NCI-H146 (cell line): ENCODE measurements at places on chromosomes 12 and 14.

DNA sequence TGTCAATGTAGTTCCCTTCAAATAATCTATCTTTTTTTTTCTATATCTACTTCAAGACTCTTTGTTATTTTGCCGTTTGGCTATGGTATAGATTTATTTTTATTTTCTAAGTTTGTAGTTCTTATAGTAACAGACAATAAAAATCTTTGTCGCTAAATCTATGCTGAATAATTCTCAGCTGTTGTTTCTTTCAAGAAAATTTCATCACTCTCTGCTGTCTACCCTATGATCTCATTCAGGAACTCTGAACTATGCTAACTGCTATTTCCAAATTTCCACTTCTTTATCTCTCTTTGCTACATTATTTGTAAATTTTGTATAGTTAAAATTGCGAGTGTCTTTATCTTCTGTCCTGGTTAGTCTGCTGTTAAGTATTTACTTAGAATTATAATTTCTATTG, 353.6 kb downstream of the LRFN5 start:
- DNase-seq = no peak

- no peak for DNase-seq
Measured at GRCh38 chr12:21065845-21066244, 65.1 kb upstream of the SLCO1B1 start.

DNA sequence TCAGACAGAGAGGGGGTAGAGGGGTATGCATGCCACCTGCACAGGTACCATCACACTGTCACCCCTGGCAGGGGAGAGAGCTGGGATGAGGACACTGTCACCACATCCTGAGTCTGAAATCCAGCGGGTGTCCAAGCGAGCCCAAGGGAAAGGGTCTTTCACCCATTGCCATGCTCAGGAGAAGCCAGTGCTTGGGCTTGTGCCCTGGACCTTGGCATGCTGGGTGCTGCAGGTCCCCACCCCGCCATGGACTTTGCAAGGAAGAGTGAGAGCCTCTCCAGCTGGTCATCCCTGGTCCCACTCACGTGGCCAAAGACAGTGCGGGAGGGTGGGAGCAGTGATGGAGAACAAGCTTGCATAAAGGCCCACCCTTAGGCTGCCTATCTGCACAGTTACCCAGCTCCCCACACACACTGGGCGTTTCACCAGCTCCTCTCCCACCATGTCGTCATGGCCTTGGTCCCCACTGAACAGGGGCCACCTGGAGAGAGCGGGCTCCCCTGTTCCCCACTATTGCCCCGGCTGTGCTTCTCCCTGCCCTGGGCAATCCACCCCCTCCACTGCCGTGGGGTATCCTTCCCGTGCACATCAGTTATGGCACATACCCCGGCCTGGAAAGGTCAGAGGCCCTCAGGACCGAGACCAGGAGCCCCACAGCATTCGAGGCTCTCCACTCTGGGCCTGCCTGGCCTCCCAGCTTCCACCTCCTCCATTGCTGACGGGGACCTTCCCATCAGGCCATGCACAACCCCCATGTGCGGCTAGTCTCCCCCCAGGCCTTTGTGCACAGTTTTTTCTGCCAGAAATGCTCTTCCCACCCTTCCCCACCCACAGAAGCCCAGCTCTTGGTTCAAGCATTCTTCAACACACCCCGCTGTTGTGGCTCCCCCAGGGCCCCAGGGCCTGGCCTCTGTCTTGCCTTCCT, 58.6 kb upstream of the BCL11B start:
- DNase-seq = no peak

GRCh38 chr12:117563007-117563406, 201.6 kb upstream of the NOS1 start:
- DNase-seq = no peak

- DNase-seq = no peak
Measured at GRCh38 chr12:51265024-51265423, 5.2 kb downstream of the SMAGP start.

- DNase-seq = no peak
Measured at GRCh38 chr12:71475280-71475679, 35.7 kb downstream of the LGR5 start.

GRCh38 chr14:102417646-102418045, 54.9 kb downstream of the TECPR2 start:
- no peak for DNase-seq

GRCh38 chr14:100540141-100540925, 46.9 kb downstream of the BEGAIN start:
- peak; percentile 3 for DNase-seq

DNA sequence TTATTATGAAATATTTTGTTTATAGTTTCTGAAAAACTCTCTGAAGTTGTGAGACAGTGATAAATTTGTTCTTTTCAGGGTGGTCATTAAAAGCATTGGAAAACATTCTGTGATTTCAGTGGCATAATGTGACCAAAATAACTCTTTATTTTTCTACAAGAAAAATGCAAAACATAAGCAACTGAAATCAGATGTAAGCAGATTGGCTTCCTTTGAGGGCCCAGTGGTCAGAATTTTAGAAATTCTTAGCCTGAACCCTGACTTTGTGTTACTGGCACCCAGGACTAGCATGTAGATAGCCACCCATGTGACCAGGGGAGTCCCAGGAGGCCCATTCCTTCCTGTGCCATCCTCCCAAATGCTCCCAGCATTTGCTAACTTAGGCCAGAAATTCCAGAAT, 145.6 kb upstream of the SLC38A2 start:
- DNase-seq = no peak

- DNase-seq = no peak
Measured at GRCh38 chr14:23694949-23695663, 58.9 kb downstream of the DHRS2 start.

DNA sequence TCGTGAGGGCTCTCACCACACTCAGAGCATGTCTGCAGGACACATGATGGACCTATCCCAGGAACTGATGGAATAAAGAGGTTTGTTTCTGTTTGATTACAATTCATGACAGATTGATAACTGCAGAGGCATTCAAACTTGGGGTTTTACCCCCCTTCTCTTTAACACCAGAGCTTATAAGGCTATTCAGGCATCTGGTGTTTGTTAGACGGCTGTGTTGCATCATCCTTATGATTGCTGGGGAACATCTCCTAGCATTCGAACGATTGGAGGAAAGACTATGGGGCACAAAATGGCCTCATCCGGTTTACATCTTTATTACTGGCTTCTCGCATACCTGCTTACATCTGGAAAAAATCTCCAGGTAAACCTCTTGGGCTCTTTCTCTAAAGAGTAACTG, 191.8 kb downstream of the MSRB3 start:
- DNase-seq = no peak

DNA sequence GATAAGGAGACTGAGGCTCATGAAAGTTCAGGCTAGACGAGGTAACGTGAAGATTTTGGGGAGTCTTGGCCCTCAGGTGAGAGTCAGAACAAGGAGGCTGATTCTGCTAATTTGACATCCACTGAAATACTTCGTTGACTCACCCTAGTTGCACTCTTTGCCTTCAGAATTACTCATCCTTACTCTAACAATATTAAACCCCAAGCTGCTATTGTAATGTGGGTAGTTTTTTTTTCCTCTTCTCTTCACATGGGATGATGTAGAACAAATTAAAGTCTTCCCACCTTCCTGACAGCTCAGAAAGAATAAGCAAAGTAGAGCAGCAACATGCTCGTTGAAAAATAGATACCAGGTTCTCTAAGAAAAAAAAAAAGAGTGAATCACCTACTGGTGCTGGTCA, 22.0 kb upstream of the SRRM4 start:
- DNase-seq = no peak

DNA sequence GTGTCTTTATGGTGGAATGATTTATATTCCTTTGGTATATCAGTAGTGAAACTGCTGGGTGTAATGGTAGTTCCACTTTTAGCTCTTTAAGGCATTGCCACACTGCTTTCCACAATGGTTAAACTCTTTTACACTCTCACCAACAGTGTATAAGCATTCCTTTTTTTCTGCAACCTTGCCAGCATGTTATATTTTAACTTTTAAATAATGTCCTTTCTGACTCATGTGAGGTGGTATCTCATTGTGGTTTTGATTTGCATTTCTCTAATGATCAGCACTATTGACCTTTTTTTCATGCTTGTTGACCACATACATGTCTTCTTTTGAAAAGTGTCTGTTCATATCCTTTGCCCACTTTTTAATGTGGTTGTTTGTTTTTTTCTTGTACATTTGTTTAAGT, 142.5 kb downstream of the MSRB3 start:
- DNase-seq = no peak

DNA sequence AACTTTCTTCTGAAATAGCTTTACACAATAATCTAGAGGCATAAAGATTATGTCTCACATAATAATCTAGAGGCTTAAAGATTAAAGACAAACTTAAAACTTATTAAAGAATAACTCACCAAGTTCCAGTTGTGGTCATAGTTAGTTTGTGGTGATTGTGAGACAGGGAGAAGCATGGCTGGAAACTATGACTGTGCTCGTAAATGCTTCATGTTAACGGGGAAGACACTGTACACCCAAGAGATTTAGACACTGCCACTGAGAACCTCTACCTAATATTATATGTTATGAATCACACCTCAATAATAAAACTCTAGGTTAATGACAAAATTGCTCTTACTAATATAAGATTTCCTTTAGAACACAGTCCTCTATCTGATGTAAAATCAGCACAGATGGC, 541.6 kb downstream of the TMEM121 start:
- DNase-seq = no peak

GRCh38 chr12:50056639-50056976, 788 bp upstream of the ASIC1 start:
- no peak for DNase-seq

GRCh38 chr14:84804468-84804867, 725.5 kb upstream of the FLRT2 start:
- DNase-seq = no peak

DNA sequence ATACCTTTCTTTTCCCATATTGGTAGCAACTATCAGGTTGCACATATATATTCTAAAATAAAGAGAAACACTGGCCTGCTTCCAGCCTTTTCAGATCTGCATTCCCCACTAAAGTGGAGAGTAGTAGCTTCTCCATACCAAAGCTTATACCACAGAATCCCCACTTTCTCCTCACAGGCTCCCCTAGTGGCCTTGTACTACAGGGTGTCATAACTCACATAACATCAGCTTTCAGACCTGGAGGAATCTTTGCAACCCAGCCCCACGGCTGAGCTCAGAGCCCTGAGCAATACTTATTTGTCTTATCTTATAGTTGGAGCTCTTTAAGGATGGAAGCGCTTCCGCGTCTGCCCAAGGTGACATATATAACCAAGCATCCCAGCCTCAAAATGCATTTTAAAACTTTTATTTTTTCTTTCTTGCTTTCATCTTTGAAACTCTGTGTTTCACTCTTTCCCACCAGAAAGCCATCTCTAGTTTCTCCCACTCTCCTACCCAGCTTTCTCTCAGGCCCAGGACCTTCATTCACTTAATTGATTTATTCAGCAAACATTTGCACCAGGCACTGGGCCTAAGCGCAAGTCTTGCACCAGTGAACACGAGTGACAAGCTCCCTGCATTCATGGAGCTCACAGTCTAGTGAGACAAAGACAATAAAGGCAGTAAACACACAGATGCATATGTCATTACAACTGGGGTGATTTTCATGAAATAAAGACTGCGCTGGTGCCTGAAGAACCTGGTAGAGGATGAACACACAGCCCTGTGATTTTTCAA, 254.7 kb downstream of the IPO8 start:
- DNase-seq = peak; percentile 2

DNA sequence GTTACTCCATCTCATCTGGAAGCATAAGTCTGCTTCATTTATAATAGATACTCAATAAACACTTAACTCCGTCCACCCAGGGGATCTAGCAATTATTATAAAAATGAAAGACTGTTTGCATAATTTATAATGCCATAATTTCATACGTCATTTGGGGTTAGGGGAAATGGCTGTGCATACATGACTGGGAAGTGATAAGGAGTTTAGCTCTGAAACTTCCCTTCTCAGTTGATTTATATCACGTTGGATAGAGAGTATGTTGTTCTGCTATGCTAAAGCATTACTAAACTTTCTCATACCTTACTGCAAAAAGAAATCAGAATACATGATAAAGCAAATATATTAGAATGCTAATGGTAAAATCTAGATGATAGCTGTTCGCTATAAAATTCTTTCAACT, 90.4 kb upstream of the DYNC1H1 start:
- DNase-seq = no peak

- DNase-seq = peak; percentile 60
Measured at GRCh38 chr14:57390806-57391516, 575 bp downstream of the NAA30 start.

DNA sequence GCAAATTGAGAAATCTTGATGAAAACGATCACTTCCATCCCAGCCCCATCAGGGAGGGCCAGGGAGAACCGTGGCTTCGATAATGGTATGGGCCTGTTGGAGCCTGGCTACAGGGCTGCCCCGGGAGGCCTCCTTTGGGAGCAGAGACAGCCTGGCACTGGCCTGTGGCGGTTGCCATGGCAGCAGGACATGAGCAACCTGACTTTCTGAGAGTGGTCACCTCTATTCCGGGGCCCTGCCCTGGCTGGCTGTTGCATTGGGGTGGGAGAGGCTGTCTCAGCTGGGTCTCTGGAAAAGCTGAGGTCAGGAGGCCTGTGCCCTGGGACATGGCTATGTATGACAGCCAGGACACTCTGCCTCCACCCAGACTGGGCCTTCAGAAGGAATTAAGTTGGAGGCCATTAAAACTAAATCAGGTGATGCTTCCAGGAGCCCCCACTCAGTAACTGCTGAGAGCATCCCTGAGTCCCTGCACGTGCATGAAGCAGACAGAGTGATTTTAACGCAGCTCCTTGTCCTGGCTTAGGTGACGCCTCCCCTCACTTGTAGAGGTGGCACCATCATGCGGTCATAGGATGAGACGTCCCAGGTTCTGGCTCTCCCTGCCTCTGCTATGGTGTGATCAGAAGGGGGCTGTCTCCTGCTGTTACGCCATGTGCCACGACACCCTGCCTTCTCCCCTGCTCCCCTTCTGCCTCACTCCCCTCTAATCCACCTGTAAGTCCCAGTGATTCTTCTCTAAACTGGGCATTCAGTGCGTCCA, 126.3 kb downstream of the SLC25A47 start:
- DNase-seq = no peak

DNA sequence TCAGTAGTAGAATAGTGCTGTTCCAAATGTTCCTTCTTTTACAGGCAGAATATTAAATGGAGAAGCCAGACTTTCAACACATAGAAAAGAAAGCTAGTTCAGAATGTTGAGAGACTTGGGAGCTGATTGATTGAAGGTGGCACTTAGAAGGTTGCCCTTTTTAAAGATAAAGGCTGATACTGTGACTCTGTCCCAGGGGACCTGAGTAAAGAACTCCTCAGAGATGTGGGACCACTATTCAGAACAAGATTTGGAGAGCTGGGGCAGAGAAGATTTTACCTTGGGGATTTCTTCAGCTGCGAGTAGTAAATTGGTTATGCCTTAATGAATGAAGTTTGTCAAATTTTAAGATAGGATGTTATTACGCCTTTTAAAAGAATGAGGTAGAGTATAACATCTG, 21.4 kb upstream of the BTG1 start:
- DNase-seq = no peak

- no peak for DNase-seq
Measured at GRCh38 chr14:105817971-105818711, 291.8 kb downstream of the TMEM121 start.

DNA sequence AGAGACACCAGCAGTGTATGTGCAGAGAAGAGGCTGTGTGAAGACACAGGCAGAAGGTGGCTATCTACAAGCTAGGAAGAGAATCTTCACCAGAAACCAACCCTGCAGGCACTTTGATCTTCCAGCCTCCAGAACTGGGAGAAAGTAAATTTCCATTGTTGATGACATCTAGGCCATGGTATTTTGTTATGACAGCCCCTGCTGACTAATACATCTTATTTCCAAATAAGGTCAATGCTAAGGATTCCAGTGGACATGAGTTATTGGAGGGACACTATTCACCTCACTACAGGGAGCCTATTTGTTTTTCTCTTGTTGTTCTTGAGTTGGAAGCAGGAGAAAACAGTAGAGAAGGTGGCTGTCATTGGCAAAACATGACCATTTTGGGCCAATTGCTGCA, 88.5 kb upstream of the RIN3 start:
- DNase-seq = no peak
